ENCODE measurements at places on chromosomes 2 and 18.

DNA sequence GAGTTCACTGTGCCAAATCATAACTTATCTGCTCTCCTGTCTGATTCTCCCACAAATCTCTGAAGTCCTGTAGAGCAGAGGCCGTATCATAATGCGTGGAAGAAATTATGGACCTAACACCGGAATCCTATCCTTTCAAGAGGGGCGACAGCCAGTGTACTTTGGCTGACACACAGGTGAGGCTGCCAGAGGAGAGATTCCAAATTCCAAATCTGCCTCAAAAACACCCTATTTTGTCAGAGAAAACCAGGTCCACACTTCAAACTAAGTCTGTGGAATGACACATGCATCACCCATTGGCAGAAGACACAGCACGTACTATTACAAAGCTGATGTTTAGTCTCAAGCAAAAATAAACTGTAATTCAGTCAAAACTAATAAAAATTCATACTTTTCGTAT is 139.2 kb upstream of the PID1 start:
- DNase-seq = no peak

GRCh38 chr18:8615397-8616027 is 6.3 kb downstream of the RAB12 start:
- no peak for DNase-seq

DNA sequence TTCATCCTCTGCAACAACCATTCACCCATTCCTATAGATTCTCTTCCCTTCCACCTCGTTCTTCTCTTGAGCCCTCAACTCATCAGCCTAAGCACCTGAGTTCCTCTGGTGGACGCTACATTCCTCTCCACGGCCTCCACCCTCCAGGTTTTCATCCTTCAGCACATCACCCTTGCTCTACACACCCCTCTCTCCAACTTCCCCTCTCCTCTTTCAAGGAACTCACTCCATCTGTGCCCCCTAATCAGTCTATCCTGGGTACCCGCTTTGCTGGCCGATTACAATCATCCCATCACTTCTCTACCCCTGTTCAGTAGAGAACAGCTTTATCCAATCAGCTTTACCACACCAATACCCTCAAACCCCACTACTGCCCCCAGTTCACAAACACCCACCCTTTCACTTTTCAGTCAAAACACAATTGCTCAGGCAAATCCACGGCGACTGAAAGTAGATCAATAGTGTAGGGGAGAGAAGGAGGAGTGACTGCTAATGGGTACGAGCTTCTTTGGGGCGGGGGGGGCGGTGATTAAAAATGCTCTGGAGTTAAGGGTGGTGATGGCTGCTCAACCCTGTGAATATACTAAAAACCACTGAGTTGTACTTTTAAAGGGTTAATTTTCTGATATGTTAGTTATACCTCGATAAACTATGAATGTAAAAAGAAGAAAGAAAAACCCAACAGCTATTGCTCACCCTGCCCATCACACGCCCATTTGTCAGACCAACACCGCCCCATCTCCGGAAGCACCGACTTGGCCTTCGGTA is 857 bp downstream of the DYM start:
- DNase-seq = no peak

GRCh38 chr2:98403878-98404277 is 40.8 kb upstream of the INPP4A start:
- no peak for DNase-seq

DNA sequence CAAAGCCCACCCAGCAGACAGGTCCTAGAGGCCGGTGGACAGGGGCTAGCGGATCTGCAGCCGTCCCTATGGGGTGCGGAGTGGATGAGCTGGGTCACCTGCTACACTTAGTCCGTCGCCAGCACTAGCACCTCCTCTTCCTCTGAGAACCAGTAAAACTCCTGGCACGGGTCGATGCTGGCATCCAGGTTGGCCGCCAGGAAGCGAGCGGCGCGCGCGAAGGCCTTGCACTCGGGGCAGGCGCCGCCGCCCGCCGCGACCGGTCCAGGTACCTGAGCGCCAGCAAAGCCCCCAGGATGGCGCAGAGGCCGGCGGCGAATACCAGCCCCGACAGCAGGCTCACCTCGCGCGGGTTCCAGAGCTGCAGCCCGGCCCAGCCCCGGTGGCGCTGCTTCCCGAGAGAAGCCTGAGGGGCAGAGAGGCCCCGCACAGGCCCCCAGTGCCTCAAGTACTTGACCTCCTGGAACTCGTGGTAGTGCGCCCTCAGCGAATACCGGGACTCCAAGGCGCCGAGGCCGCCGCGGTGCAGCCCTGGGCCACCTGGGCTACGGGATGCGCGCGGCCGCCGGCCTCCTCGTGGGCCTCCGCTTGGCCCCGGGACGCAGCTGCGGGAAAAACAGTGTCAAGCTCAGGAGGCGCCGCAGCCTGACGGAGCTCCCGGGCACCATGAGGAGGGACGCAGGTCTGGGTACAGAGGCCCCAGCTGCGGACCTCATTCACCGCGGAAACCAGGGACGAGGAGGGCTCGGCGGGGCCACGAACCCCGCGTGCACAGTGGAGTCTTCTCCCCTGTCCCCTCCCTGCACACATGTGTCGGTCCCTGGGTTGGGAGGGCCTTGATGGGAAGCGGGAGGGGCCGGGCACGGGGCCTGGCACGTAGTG is 27.5 kb upstream of the ALPP start:
- DNase-seq = no peak
